GM12891 (cell line): ENCODE measurements at places on chromosomes 12 and 14.

GRCh38 chr12:113273053-113273725 is 51.9 kb downstream of the TPCN1 start:
- no peak for DNase-seq

DNA sequence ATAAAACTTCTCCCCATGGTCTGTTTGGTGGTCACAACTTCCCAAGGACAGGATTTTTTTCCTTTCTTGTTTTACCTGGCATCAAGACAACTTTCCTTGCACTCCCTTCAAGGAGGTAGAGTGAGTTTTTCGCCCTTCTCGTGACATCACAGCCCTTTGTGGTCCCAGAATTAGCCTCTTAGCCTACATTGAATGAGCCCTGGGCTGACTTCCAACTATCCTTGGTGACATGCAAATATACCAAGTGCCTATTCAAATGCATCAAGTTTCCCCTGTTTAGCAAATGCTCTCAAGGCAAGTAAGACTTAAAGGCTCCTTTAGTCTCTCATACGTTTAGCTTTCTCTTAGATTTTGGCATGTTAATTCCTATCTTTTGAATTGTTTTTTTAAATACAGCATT is 36.6 kb downstream of the TC2N start:
- DNase-seq, result no peak

- peak; percentile 49 for DNase-seq
Observed at GRCh38 chr12:103441437-103442181, 54.2 kb downstream of the C12orf42 start.

DNA sequence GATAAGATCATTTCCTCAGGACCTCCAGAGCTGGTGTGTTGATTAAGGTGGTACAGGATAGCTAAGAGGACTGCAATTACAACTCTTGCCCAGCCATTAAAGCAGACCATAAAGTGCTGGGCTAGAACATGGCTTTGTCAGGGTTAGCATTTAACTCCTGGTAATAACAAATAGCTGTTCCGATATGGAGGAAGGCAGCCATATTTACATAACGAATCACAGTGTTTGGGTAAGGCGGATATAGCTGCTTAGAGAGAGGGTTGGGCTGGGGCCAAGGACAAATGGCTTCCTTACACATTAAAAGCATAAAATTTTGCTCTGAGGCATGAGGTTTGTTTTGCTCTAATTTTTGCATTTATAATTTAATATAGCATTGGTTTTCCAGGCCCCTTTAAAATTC is 297.7 kb upstream of the DDHD1 start:
- DNase-seq, result no peak

GRCh38 chr12:106195621-106196027 is 52.2 kb downstream of the CKAP4 start:
- DNase-seq, result no peak

DNA sequence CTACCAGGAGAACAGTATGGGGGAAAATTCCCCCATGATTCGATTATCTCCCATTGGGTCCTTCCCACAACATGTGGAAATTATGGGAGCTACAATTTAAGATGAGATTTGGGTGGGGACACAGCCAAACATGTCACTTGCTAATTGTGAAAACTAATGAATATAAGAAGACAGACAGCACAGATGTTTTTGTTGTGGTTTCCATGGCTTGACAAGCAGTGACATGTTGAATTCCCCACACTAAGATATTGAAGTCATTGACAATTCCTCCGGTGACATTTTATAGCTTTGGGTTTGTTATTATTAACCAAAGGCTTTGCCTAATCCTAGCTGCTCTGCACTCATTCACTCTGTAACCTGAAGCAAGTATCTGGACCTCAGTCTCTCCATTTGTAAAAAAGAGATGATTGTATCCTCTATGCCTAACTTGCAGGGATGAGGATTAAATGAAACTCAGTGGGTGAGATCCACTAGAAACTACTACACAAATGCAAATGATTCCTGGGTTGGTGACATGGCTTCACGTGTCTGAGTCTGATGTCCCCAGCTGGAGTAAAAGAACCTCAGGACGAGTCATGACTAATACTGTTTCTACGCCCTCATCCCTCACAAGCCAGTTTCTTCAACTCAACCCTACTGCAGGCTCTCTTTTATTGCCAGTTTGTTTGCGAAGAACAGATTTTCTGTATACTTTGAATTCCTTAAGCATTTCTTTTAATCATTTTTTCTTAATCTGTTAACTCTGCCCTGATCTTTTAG is 71.6 kb downstream of the ASCL1 start:
- DNase-seq, result no peak

DNA sequence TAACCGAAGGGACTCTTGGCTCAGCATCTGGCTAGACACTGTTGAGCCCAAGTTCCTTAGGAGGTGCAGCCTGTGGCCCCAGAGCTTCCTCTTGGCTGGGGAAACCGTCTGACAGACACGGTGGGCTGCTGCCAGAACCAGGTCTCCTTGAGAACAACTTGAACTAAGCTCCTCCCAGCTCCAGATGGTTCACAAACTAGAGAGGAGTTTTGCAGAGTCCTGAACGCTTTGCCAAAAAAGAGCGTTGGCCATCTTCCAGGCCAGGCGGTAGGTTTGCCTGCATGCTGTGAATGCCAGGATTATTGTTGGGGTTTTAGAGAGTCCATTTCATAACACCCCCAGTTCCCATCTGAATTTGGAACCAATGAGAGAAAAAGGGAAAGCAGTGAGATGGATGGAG is 399.8 kb downstream of the RGS6 start:
- DNase-seq, result no peak

GRCh38 chr14:63517354-63517753 is 25.8 kb downstream of the PPP2R5E start:
- no peak for DNase-seq

- no peak for DNase-seq
Observed at GRCh38 chr14:29955087-29955486, 27.4 kb upstream of the PRKD1 start.

- no peak for DNase-seq
Observed at GRCh38 chr12:12779529-12779928, 5.9 kb upstream of the APOLD1 start.

DNA sequence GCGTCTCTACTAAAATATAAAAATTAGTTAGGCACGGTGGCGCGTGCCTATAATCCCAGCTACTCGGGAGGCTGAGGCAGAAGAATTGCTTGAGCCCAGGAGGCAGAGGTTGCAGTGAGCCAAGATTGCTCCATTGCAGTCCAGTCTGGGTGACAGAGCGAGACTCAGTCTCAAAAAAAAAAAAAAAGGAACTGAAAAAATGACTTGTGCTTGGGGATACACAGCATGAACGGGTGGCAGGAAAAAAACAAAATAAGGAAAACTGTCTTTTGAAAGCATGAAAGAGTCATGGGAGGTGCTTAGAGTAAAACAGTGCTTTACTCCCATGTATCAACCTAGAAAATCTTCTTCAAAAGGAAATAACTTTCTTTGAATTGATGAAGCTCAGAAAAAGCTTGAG is 80.8 kb downstream of the TMTC1 start:
- DNase-seq, result no peak

- no peak for DNase-seq
Observed at GRCh38 chr12:117002051-117002817, 91.5 kb downstream of the FBXW8 start.

- DNase-seq, result no peak
Observed at GRCh38 chr12:13088496-13088895, 15.0 kb downstream of the GSG1 start.

- DNase-seq, result no peak
Observed at GRCh38 chr12:120169946-120170345, 24.6 kb downstream of the GCN1 start.
